ENCODE measurements at places on chromosomes 3 and 15. TPM values are rescaled to one million over a fixed set of nuclear protein-coding genes. Genes with fewer than 3 reads are reported as not detected.

The GOLGA8R gene
- total RNA-seq = 1.6 TPM

The IGDCC3 gene
- not detected for total RNA-seq

The TPRA1 gene
- total RNA-seq = 48.8 TPM

The SAMMSON gene
- total RNA-seq = not detected

The NR2F2 gene
- 1.7 TPM for total RNA-seq

The IREB2 gene
- total RNA-seq = 17.8 TPM

The ANKRD34C gene
- total RNA-seq = not detected

The ILDR1 gene
- total RNA-seq = 1.7 TPM

The SLC22A13 gene
- total RNA-seq = 0.43 TPM

The NOX5 gene
- total RNA-seq = under 0.01 TPM

The ARHGAP31 gene
- total RNA-seq = 0.85 TPM

The ALG3 gene
- total RNA-seq = 41.7 TPM

The IQCH gene
- total RNA-seq = 3.1 TPM

The LRRC31 gene
- not detected for total RNA-seq

The SLC22A14 gene
- total RNA-seq = 0.57 TPM

The RBPMS2 gene
- not detected for total RNA-seq

The POTEB gene
- total RNA-seq = not detected

The TRANK1 gene
- 18.7 TPM for total RNA-seq

The PSTPIP1 gene
- 0.36 TPM for total RNA-seq

The TTC21A gene
- total RNA-seq = 0.34 TPM

The GOLGA6L1 gene
- total RNA-seq = not detected

The BBX gene
- total RNA-seq = 68.7 TPM

The CPEB1 gene
- total RNA-seq = not detected

The CD200 gene
- under 0.01 TPM for total RNA-seq

The TLR9 gene
- 0.07 TPM for total RNA-seq

The CADPS gene
- total RNA-seq = 0.14 TPM

The ZIC4 gene
- total RNA-seq = not detected

The BFSP2 gene
- total RNA-seq = not detected

The EPHB3 gene
- total RNA-seq = 11.3 TPM
